NCI-H1048 (cell line): ENCODE measurements at places on chromosomes 16 and 17.

- DNase-seq: peak; percentile 5
Measured at GRCh38 chr17:51435641-51436091, 175.3 kb downstream of the UTP18 start.

GRCh38 chr16:68902969-68903345 is 59.6 kb downstream of the TANGO6 start:
- no peak for DNase-seq

- no peak for DNase-seq
Measured at GRCh38 chr16:2777903-2778629, 986 bp upstream of the ELOB start.

DNA sequence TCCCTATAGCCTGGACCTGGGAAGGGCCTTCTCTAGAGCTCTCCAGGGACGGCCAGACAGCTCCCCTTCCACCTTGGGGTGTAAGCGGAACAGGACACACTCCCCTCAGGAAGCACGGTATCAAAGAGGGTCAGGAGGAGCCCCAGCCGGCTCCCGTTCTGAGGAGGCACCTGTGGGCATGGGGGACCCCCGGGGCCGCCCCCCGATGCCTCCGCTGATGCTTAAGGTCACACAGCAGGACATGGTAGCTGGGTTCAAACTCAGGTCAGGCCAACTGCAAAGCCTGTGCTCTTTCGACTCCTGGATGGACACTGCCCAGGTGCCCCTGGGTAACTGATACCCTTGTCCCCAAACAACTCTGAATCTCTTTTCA is 49.8 kb downstream of the CMIP start:
- no peak for DNase-seq

GRCh38 chr16:70725912-70726828 is 40.3 kb upstream of the MTSS2 start:
- DNase-seq: no peak

DNA sequence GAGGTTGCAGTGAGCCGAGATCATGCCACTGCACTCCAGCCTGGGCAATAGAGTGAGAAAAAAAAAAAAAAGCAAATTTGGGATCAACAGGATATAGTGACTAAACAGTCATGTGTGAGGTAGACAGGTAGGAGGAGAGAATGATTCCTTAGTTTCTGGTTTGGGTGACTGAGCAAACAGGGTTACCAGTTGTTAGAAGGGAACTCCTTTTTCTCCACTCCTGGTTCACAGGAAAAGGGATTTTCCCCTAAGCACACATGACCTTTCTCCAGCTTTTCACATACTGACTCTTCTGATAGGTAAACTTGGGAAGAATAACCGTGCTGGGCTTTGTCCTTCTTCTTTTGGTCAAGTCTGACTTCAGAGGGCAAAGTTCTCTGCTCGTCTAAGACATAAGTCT is 17.3 kb upstream of the WSCD1 start:
- DNase-seq: no peak

GRCh38 chr17:26962255-26963162 is 331.4 kb upstream of the WSB1 start:
- DNase-seq: no peak

GRCh38 chr17:67696853-67697498 is 20.8 kb upstream of the NOL11 start:
- no peak for DNase-seq
